ENCODE measurements at places on chromosomes 12 and 14.

DNA sequence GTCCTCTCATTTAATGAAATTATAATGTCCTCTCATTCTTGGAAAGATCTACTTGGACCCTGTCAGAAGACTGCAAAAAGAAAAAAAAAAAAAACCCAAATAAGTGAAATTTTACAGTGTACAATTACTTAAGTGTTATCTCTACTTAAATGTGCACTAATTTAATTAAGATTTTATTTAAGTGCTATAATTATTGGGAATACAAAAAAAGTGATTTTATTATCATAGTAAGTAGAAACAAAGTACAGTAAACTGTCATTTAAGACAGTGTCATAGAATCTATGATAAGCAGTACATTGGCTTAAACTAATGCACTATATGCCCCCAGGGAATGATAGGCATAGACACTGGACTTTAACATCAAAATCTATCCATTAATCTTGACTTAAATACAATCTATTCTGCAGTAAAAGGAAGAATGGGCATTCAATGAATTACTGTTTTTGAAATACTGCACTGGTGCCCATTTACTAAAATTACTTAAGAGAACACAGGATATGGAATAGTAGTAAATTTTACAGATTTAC lies 23.3 kb downstream of the INSM2 start:
- DNase-seq, result no peak

DNA sequence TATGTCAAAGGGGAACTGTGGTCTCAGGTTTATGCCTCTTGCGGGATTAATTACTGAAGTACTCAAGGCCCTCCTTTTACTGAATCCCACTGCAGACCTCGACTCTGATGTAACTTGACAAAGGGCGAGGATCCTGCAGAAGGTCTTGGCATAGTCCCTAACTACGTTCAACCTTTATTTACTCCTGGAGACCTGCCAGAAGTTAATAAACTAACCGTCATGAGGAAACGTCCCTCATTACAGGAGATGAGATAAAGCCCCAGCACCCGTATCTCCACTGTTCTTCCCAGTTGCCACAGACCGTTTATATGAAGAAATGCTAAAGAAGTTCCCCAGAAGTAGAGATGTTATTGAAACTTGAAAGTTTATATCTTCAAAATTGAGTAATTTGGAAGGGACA lies 190.9 kb downstream of the ETV6 start:
- DNase-seq, result no peak

- no peak for DNase-seq
These were observed 734.8 kb downstream of the DIO2 start for GRCh38 chr14:79476552-79476951.

DNA sequence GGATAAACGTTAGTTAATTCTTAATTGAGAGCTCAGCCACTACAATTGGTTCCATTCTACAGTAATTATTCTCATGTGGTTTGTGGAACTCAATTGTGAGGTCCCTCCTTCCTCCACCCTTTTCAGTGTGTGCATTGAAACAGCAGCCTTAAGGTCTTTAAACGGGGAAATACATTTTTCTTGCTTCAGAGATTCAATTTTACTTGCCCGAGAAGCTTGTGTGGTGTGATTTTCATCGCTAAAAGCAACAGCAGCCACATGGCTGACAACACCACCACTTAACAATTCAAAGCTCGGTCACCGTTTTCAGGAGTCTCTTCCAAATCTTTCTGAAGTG lies 733 bp upstream of the PPFIBP1 start:
- DNase-seq, result no peak

DNA sequence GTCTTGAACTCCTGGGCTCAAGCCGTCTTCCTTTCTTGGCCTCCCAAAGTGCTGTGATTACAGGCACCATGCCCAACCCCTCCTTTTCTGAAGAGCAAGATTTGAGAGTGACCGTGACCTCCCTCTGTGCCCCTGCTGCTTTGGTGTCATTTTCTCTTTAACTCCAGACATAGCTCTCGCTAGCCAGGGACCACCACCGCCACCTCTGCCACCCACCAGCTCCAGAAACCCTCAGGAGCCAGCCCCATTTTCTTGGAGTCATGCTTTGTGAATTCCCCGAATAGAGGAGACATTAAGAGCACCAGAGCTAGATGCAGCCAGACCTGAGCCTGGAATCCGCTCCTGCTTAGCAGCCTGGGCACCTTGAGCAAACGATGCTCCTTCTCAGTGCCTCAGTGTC lies 18.2 kb downstream of the SDSL start:
- DNase-seq, result no peak

GRCh38 chr12:25056011-25056410 lies 107.1 kb upstream of the BCAT1 start:
- DNase-seq, result no peak

DNA sequence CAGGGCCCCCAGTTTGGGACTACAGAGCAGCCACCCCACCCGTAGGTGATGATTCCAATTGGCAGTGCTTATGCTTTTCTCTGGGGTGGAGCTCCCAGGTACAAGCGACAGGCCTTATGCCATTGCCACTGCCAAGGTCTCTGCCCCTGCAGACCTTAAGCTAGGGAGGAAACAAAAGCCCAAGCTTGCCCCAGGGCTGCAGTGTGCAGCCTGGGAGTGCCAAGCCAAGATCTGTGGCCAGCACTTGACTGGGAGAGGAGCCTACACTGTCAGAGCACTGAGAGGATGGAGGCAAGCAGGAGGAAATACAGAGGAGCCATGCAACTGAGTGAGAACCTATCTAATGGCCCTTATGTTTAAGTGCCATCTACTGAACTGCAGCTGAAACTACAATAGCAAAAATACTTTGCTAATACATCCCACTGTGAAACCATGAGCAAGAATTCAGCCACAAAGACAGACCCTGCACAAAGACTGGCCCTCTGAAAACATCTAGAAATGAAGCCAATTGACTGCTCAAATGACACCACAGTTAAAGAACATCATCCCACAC lies 17.7 kb upstream of the ASCL1 start:
- no peak for DNase-seq

DNA sequence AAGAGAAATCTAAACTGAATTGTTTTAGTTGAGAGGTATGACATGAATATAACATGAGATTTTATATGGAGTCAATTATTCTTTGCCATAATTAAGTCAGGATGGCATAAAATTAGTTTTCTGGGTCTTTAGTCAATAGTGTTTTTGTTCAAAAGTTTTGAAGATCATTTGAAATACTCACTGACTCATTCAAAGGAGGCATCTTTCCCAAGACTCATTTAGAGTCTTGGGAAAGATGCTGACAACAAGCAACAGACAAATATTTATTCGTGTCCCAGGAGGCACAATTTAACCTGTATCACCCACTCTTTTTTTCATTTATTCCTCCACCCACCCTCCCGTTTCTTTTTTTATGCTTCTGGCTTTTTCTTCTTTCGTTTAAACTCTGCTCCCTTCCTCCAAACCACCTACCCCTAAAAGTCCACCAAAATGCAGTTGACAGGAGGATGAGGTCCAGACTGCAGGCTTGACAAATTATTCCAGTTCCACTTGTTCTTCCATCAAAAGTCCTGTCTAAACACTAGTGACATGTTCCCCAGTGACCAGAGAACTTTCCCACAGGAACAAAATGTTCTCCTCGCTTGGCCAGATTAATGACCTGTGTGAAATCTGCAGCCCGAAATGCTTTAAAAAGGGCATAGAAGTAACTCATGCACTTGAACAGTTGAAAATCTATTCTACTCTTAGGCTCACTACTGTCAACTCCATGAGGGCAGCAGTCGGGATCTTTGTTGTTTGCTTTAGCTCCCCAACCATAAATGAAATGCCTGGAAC lies 43.3 kb upstream of the CSRP2 start:
- DNase-seq, result no peak

DNA sequence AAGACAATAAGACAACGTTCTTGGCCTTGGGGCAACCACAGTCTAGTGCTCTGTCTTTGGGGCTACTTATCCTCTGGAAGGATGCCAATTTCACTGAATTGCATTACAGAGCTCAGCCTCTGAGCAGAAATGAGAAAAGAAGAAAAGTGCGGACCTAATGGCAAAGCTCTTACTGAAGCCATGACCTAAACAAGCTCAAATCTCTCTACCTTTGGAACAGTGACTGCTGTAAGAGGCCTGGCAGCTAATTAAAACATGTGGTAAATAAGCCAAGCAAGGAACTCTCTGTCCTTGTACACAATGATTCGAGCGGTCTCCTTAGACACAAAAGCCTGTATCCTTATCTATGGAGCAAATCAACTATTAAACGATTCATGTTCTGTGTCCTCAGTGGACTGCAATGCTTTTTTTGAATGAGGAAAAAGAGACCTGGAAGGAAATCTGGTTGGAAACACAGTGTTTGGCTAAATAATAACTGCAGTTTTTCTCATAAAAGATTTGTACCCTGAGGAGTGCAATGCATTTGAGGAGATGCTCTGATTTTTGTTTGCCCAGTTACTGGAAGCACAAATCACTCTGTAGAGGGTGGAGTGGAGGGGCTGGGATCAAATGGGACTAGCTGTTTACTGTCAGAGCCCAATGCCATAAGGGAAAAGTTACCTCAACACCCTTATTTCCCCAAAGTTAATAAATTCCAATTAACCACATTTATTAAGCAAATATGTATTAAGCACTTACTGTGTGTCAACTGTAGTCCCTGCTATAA lies 113.9 kb downstream of the NDUFA12 start:
- no peak for DNase-seq

- DNase-seq, result no peak
These were observed 19.8 kb upstream of the DHRS4 start for GRCh38 chr14:23933742-23934128.

- no peak for DNase-seq
These were observed 9.7 kb upstream of the TDG start for GRCh38 chr12:103955811-103956508.

GRCh38 chr12:40693207-40693821 lies 1.1 kb downstream of the CNTN1 start:
- no peak for DNase-seq

DNA sequence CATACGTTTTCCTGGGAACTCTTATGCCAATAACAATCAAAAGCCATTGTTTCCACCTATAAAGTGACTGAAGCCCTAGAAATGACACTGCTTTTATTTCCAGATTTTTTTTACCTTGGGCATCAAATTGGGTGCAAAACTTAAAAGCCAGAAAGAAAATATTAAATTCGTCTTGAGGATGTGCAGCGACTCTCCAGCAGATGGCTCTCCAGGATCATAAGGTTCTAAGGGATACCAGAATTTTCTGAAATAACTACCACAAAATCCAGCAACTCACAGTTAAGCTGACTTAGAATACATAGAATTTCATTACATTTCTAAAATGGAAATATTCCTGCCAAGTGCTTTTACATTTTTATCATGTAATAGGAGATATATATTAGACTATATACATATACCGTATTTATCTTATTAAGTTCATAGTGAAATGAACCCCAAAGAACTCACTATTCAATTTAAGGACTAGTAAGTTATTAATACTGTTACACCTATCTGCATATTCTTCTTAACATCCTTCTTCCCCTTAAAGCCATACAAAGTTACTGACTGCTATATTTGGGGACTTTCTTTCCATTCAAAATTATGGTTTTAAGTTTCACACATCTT lies 44.0 kb downstream of the ARMH4 start:
- peak; percentile 9 for DNase-seq

- DNase-seq, result no peak
These were observed 61.2 kb upstream of the SRSF5 start for GRCh38 chr14:69705706-69706105.

DNA sequence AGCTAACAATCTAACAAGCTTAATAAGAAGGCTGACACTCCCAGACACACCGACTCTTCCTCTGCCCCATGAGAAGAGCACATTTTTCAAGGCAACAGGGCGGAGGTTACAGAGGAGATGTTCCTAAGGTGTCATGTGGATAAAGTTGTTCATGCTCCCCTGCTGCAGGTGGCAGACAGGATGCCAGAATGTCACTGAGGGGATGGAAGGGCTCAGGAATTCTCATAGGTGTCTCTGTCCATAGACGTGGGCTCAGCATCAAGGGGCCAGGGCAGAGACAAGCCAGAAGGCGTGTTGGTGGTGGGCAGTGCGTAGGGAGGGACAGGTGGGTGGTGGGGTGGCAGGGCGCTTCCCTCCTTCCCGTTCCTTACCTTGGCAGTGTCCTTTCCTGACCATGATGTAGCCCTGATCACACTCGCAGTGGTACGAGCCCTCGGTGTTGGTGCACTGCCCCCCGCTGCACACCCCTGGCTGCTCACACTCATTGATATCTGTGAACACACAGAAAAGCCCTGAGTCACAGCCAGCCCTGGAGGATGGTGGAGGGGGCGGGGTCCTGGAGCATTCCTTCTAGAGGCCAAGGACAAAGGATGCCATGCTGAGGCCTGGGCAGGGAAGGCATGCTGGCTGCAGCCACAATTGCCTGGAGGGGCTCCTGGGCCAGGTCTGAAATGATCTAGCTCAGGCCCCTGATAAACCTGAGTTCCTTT lies 23.0 kb downstream of the ISCA2 start:
- DNase-seq, result no peak

GRCh38 chr12:126210026-126210425 lies 1144.8 kb downstream of the AACS start:
- DNase-seq, result no peak

GRCh38 chr12:63897931-63898330 lies 53.4 kb downstream of the SRGAP1 start:
- DNase-seq, result no peak

DNA sequence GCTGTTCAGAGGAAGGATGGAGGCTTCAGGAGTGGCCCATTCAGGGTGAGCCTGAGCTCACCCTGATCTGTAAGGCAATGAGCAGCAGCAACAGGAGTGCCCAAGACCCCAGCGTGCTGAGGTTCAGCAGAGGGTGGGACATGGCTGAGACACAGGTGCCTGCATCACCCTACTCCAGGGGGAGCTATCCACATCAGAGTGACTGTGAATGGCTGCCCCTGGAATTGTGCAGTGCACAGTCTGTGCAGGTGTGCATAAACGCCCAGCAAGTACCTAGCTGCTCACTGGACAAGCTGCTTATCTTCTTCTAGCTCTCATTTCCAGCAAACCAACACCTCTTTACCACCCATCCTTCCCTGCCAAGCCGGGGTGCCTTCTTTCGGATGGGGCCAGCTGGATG lies 140.6 kb upstream of the PRMT8 start:
- DNase-seq, result no peak

- no peak for DNase-seq
These were observed 24.0 kb downstream of the ACSM4 start for GRCh38 chr12:7327918-7328317.

- DNase-seq, result no peak
These were observed 185.1 kb upstream of the C14orf180 start for GRCh38 chr14:104394409-104394851.

- no peak for DNase-seq
These were observed 7.0 kb downstream of the HNRNPA1 start for GRCh38 chr12:54287261-54288157.

- no peak for DNase-seq
These were observed 480.4 kb upstream of the NOVA1 start for GRCh38 chr14:27078191-27078590.

Measured in activated naive CD8-positive, alpha-beta T cell treated with anti-CD3 and anti-CD28 coated beads for 36 hours (primary cell).